ENCODE measurements at places on chromosomes 11 and 22.

GRCh38 chr22:32130464-32130863 lies 28.6 kb downstream of the C22orf42 start:
- no peak for DNase-seq

GRCh38 chr11:62615521-62615920 lies 2.5 kb downstream of the ROM1 start:
- DNase-seq = no peak

GRCh38 chr11:17161515-17161914 lies 46.3 kb downstream of the PIK3C2A start:
- DNase-seq = no peak

DNA sequence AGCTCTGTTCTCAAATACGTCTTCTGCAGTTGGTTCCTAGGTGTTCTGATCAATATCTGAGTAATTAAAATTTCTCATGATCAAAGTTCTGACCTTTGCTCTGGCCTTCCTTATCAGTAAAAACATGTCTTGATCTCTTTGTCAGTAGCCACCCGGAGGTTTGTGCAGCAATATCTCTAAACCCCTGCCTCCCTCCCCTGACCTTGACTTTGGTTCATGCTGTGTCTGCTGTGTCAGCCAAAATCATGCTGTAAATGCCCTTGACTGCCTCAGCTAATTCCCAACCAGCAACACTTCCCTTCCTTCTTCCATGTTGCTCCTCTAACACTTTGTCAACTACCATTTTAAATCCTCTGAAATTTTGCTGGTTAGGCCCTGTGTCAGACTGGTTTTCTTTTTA lies 424.7 kb downstream of the FAM181B start:
- no peak for DNase-seq

DNA sequence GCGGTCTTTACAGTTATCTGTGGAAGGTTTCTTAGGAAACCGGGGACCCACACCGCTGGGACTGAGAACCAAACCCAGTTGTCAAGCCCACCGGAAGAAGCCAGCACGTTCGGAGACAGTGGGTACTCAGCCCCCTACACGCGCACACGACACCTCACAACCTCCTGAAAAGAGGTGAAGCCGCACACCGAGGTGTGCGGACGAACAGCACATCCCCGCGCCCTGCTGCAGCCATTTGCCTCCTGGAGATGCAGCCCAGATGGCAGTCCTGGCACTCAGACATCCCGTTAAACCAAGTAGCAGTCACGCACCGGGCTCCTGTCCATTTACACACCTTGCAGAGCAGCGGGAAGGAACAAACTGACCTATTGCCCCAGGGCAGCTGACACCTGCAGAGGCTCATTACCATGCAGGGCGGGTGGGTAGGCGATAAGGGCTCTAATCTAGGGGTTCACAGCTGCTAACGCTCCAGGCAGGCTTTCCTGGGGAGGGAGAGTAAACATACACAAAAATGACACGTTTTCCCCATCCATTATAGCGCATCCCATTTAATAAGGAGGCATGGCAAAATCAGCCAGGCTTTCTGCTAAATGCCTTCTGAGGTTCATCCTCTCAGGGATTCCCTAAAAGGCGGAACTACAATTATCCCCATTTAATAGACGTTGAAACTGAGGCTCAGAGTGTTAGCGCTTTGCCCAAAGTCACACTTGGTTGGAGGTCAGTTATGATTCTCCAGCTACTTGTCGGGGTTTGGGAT lies 864 bp upstream of the EHBP1L1 start:
- DNase-seq = no peak

DNA sequence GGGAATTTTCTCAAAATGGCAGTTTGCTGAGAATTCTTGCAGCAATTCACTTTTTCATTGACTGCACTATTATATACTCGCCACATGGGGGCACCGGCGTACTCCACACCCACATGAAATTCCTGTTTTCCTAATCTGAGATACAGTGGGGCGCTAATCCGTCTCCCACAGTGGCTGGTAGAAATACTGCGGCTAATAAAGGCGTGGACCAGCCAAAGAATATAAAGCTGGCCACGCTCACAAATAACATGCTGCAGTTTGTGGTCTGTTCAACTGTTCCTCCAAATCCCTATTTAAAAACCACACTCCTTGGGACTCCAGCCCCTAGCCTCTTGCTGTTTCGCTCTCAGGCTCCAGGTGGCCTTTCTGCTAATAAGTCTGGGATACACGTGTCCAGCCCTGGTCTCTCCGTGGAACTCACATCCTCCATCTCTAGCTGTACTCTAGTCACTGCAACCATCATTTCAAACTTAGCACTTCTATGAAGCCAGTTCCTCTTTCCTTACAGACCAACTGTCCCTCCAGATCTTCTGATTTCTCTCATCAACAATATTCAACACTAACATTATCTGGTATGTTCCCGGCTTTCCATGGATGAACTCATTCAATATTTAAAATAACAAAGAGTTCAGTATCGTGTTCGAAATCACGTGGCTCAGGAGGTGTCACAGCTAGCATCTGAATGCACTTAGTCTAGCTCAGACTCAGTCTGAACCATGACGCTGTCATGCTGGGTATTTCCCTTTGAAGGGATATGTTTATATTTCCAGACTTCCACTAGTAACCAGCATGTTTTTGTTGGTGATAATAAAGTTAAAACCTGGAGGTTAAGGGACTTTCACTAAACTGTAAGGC lies 22.0 kb downstream of the TBRG1 start:
- DNase-seq = peak; percentile 75

GRCh38 chr22:35910003-35910769 lies 118.4 kb downstream of the RBFOX2 start:
- DNase-seq = no peak

- DNase-seq = no peak
These were observed 11.5 kb downstream of the RIC8A start for GRCh38 chr11:218815-219593.
